ENCODE measurements at places on chromosomes 4 and X.

DNA sequence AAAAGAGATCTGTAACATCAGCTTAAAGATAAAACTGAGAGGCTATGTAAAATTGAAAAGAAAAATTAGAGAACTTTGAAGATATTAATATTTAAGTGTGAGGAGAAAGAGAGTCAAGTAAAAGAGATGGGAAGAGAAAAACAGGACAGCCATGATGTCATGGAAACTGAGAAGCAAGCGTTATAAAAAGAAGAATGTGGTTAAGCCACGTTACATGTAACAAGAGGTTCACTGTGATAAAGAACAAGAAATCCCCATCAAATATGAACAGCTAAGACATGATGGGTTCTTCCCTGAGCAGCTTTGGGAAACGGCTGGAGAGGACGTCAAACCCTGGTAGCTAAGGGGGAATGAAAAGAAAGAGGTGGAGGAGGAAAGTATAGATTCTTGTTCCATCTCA is 1269.3 kb upstream of the TENM3 start:
- no peak for DNase-seq

DNA sequence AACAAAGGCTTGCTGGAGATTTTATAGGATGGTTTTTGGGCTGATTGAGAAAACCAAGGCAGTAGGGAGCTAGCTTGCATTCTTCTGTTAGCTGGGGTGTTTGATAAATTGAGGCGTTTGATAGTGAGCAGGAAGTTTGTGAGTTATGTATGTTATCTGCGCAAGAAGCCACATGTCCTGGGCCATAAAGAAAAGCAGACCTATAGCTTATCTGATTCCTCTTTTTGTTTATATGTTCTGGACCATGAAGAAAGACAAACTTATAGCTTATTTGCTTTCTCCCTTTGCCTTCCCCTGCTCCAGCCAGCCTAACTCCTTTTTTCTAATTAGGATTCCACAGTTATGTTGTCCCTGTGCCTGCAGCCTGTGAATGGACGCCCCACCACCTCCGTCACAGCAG is 9.2 kb downstream of the HNRNPH2 start:
- no peak for DNase-seq

DNA sequence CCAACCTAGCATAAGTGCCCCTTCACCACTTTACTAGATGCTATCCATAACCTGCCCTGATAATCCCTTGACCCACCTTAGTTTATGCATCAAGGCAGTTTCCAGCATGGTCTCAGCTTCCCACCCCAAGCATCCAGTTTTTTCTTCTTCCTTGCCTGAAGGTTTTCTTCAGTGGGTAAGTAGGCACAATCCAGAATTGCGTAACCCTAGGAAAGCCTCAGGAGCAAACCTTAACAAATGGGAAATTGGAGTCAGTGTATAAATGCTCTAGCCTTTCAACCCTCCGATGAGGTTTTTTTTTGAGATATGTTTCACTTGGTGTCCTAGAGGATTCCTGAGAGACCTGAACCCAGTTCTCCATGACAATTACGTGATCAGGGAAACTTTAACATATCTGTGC is 614.0 kb upstream of the BOD1L1 start:
- no peak for DNase-seq

DNA sequence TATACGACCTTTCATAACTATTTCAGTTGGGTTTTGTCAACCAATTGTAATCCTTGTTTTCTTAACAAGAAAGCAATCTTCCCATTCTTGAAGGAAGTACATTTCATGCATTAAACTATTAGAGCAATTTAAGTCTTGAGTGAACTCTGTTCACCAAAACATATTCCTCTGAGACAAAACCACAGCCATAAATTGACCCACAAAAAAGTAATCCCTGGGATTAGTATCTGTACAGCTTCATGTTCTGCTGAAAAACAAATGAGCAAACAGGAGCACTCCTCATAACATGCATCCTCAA is 207.0 kb upstream of the PDE5A start:
- no peak for DNase-seq

GRCh38 chrX:29788991-29789699 is 426.2 kb upstream of the MAGEB2 start:
- no peak for DNase-seq

Data from dorsolateral prefrontal cortex (tissue), 122 donors.